HFFc6 (cell line): ENCODE measurements at places on chromosomes 5 and 9.

DNA sequence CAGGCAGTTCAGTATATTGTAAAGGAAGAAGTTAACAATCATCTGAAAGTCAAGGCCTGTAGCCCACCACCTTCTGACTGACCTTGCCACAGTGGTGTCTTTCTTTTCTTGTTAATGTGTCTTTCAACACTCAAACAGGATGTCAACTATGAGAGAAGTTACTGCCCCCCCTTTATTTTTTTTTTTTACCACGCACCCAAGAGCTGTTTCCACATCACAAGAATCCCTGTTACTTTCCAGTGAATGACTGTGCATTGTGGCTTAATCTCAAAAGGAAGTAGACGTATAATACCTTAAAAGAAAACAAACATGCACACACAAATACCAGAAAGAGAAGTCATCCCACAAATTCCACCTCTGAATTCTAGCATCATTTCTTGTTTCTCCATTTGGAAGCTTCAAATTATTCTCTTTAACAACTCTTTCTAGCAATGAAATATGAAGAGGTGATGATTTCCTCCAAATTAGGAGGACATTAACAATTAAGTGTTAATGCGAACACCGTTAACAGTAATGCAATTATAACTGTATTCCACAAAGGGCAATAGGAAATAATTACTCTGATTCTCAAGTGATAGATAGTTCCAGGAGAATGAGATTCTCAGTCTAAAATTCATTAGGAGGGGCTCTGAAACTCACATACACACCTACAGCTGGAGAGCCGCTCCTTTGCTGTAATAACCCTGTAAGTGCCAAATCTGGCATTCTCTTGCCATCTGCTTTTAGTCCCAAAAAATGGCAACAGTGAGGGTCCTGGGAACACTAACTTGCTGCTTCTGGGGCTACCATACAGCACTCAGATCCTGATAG is 201.0 kb downstream of the EFNA5 start:
- no peaks in the 10 kb centered on the region for H3K36me3 ChIP-seq
- H3K4me3 ChIP-seq: no peak overlapping the region
- peak; percentile 54 for DNase-seq
- peaks cover 16% of the 10 kb centered on the region for H3K4me1 ChIP-seq
- no peak overlapping the region for H3K27ac ChIP-seq

- H3K27ac ChIP-seq: no peak overlapping the region
- H3K4me1 ChIP-seq: no peaks in the 10 kb centered on the region
- H3K27me3 ChIP-seq: peaks cover 28% of the 10 kb centered on the region
- no peak for DNase-seq
- H3K36me3 ChIP-seq: no peaks in the 10 kb centered on the region
Measured at GRCh38 chr9:128152133-128153059, 3.1 kb downstream of the LCN2 start.

GRCh38 chr5:152427721-152428120 is 22.6 kb upstream of the NMUR2 start:
- H3K4me1 ChIP-seq: no peaks in the 10 kb centered on the region
- no peak overlapping the region for H3K4me3 ChIP-seq
- no peak for DNase-seq
- H3K27me3 ChIP-seq: no peaks in the 10 kb centered on the region
- H3K27ac ChIP-seq: no peak overlapping the region

- H3K36me3 ChIP-seq: peaks cover 12% of the 10 kb centered on the region; the same call in 1 of the 2 replicates
- H3K4me1 ChIP-seq: peaks cover 32% of the 10 kb centered on the region
- H3K27ac ChIP-seq: peak overlapping the region; percentile 56
Measured at GRCh38 chr5:112772124-112772523, 34.4 kb downstream of the APC start.

- no peak overlapping the region for H3K4me3 ChIP-seq
- peaks cover 26% of the 10 kb centered on the region for H3K27me3 ChIP-seq
- H3K27ac ChIP-seq: no peak overlapping the region
- peak; percentile 86 for DNase-seq
- no peaks in the 10 kb centered on the region for H3K36me3 ChIP-seq
Measured at GRCh38 chr5:158456756-158457155, 597.8 kb upstream of the CLINT1 start.

GRCh38 chr9:32550150-32550561 is 2.0 kb upstream of the SMIM27 start:
- H3K27me3 ChIP-seq: no peaks in the 10 kb centered on the region; the same call in none of the 2 replicates
- peaks cover 29% of the 10 kb centered on the region for H3K36me3 ChIP-seq
- H3K4me1 ChIP-seq: peaks cover 33% of the 10 kb centered on the region
- H3K27ac ChIP-seq: peak overlapping the region; percentile 69
- peak overlapping the region; percentile 95 for H3K4me3 ChIP-seq

GRCh38 chr9:111916234-111916645 is 19.6 kb downstream of the UGCG start:
- peaks cover 37% of the 10 kb centered on the region for H3K36me3 ChIP-seq
- H3K27me3 ChIP-seq: no peaks in the 10 kb centered on the region
- H3K4me3 ChIP-seq: no peak overlapping the region
- H3K27ac ChIP-seq: no peak overlapping the region
- DNase-seq: no peak
- H3K4me1 ChIP-seq: peaks cover 37% of the 10 kb centered on the region

GRCh38 chr9:108789742-108790141 is 66.0 kb downstream of the ACTL7B start:
- 0 out of 2 replicates have a peak, but pooled peaks cover 4% of the 10 kb centered on the region for H3K36me3 ChIP-seq
- no peak for DNase-seq
- no peak overlapping the region for H3K27ac ChIP-seq
- no peaks in the 10 kb centered on the region for H3K27me3 ChIP-seq

- H3K4me1 ChIP-seq: peaks cover 28% of the 10 kb centered on the region
- H3K27ac ChIP-seq: no peak overlapping the region
- no peak overlapping the region for H3K4me3 ChIP-seq
- peaks cover 11% of the 10 kb centered on the region for H3K27me3 ChIP-seq
- DNase-seq: no peak
Measured at GRCh38 chr9:113482341-113482740, 18.8 kb downstream of the RGS3 start.

DNA sequence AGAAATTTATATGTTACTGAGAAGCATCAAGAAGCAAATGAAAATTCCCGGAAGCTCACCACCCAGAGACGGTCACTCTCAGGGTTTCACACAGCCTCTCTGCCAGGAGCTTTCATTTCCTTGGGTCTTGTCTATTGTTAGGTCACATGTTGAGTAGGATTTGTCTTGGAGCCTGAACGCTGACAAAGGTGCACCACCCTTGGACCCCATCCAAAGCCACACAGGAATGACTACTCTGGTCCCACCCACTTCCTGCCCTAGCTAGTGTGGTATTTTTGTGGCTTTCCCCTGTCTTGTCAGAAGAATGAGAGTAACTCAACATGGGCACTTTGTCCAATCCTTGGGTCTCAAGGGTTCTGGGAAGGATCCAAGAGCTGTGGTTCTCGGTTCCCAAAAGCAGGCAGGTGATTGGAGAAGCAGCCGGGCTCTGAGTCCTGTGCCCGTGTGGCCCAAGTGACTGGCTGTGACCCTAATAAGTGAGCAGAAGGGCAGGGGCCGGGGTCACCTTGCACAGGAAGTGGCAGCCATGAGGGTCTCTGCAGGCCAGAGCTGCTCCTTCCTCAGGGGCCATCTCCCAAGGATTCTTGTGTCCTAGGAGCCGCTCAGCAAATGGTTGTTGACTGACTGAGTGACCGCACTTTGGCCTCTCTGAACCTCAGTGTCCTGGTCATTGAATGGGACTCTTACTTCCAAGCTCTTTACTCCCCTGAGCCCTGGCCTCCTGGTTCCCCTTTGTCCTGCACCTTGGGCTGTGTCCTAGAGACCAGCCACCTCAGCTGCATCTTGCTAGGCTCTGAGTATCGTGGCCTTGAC is 6.9 kb downstream of the FGD3 start:
- H3K4me3 ChIP-seq: no peak overlapping the region
- H3K36me3 ChIP-seq: no peaks in the 10 kb centered on the region
- peaks cover 18% of the 10 kb centered on the region for H3K4me1 ChIP-seq
- no peak overlapping the region for H3K27ac ChIP-seq

- H3K4me1 ChIP-seq: peaks cover 12% of the 10 kb centered on the region
- no peak overlapping the region for H3K27ac ChIP-seq
- no peaks in the 10 kb centered on the region for H3K36me3 ChIP-seq
- DNase-seq: peak; percentile 73
Measured at GRCh38 chr5:146565764-146566367, 49.9 kb upstream of the GPR151 start.

DNA sequence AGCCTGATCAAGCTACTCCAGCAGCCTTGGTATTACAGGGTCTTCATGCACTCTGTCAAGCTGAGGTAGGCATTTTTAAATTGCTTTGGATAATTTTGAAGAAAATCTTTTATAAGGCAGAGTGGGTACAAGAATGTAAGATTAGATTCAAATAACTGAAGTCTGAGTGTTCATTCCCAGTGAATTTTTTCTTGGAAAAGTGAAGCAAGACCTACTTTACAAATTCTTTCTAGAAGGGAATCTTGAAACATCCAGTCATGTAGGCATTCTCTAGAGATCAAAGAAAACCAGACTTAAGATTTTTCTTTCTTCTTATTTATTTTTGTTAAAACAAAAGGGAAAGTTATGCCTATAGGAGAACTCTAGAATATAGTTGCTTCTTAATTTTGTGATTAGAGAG is 139.0 kb downstream of the FOCAD start:
- H3K4me1 ChIP-seq: peaks cover 39% of the 10 kb centered on the region
- H3K4me3 ChIP-seq: no peak overlapping the region
- no peak for DNase-seq
- H3K36me3 ChIP-seq: peaks cover 36% of the 10 kb centered on the region

DNA sequence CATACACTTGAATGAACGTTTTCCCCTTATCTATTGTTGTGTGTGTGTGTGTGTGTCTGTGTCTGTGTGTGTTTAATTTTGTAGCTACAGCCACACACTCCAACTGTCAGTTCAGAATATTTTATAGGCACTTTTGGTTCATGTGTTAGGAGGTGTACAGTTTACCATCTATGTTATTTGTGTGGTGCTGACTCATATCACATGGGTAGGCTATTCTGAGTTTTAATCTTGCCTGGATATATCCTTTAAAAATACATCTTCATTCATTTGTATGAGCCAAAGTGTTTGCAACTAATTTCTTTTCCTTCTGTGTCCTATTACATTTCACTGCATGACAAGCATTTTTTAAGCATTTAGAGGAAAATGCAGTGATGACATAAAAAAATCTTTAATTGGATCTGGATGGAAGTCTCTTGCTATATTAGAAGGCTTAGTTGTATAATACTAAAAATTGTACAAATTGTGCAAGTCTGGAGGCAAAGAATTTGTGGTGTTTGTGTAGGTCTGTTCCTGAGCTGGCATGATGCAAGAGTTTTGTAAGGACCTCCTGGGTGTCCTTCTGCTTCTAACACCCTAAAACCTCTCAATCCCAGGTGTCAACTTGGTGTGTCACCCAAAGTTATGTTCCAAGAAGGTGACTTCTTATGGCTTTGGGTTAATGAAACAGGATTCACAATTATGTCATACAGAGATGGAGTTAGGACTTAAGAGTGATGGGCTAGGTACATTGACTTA is 52.4 kb upstream of the HMHB1 start:
- peak overlapping the region; percentile 2; the same call in 1 of the 2 replicates for H3K27ac ChIP-seq
- no peaks in the 10 kb centered on the region for H3K27me3 ChIP-seq
- peaks cover 37% of the 10 kb centered on the region for H3K4me1 ChIP-seq

DNA sequence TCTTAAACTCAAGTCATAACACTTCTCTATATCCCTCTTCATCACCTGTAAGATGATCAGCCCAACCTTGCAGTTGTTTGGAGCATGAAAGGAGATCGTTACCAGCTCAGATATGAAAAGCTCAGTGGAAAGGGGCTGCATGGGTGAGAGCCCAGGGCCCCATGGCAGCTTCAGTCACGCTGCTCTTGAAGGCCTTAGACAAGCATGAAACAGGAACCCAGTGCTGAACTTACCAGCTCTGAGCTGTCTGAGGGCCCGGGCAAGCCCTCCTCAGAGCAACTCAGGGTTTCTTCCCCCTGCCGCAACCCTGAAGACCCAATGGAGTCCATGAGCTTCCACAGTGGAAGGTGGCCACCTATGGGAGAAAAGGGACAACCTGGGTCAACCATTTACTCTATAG is 3.3 kb downstream of the HK3 start:
- no peaks in the 10 kb centered on the region for H3K4me1 ChIP-seq
- no peaks in the 10 kb centered on the region for H3K36me3 ChIP-seq
- peaks cover 45% of the 10 kb centered on the region for H3K27me3 ChIP-seq

DNA sequence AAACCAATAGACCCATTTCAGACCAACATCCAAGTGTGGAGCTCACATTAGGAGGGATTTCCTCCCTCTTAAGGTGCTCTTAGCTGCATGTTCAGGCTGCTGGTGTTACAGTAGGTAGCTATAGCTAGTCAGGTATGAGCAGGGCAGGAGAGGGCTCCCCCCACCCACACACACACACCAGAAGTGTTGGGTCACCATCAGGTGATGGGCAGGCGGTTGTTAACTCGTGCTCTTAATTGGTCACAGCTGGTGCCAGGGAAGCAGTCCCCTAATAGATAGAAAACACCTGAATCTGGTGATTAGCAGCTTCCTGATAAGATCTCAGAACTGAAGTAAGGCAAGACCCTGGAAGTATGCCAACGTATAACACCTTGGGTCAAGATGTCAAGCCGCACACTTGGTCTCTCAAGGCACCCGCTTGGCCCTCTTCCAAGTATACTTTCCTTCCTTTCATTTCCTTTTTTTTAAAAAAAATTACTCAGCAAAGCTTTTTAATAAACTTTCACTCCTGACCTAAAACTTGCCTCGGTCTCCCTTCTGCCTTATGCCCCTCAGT is 532.4 kb downstream of the DNAH5 start:
- no peaks in the 10 kb centered on the region for H3K36me3 ChIP-seq
- DNase-seq: no peak
- H3K27ac ChIP-seq: no peak overlapping the region
- no peak overlapping the region for H3K4me3 ChIP-seq

- H3K4me3 ChIP-seq: no peak overlapping the region
- H3K36me3 ChIP-seq: peaks cover 15% of the 10 kb centered on the region
- peak; percentile 55 for DNase-seq
- peaks cover 10% of the 10 kb centered on the region for H3K27me3 ChIP-seq
- no peak overlapping the region for H3K27ac ChIP-seq
- H3K4me1 ChIP-seq: peaks cover 44% of the 10 kb centered on the region
Measured at GRCh38 chr5:149268928-149269557, 2.6 kb upstream of the AFAP1L1 start.

DNA sequence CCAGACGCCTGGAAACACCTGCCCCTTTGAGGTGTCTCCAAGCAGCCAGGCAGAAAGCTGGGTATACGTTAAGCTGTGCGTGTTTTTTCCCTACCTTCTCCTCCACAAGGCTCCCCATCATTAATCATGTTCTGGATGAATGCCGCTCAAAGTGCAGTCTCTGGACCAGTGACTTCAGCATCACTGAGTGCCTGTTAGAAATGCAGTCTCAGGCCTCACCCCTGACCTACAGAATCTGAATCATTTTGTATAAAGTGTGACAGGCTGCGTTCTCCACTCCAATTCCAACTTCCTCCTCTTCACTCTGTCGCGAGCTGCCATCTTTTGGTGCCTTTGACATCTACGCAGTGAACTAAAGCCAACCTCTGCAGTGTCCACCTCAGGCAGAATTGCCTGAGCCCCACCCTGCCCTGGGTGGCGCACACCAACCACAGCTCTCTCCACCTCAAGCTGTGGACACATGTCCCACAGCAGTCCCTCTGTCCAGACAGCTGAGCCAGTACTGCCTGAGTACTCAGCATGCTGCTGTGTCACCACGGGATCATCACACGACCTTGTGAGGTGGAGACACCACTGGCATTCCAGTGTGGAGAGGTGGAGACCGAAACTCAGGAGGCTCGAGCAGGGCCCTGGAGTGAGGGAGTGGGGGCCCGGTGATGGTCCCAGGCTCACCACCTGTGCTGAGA is 14.2 kb downstream of the PTPN3 start:
- H3K27ac ChIP-seq: no peak overlapping the region
- H3K36me3 ChIP-seq: no peaks in the 10 kb centered on the region
- H3K4me1 ChIP-seq: peaks cover 5% of the 10 kb centered on the region; the same call in 1 of the 2 replicates
- H3K4me3 ChIP-seq: no peak overlapping the region
